ENCODE measurements at places on chromosomes 11 and 22.

GRCh38 chr11:123479048-123479837 lies 49.2 kb downstream of the GRAMD1B start:
- no peak for DNase-seq

- DNase-seq, result no peak
Observed at GRCh38 chr11:67352546-67353316, 615 bp downstream of the POLD4 start.

DNA sequence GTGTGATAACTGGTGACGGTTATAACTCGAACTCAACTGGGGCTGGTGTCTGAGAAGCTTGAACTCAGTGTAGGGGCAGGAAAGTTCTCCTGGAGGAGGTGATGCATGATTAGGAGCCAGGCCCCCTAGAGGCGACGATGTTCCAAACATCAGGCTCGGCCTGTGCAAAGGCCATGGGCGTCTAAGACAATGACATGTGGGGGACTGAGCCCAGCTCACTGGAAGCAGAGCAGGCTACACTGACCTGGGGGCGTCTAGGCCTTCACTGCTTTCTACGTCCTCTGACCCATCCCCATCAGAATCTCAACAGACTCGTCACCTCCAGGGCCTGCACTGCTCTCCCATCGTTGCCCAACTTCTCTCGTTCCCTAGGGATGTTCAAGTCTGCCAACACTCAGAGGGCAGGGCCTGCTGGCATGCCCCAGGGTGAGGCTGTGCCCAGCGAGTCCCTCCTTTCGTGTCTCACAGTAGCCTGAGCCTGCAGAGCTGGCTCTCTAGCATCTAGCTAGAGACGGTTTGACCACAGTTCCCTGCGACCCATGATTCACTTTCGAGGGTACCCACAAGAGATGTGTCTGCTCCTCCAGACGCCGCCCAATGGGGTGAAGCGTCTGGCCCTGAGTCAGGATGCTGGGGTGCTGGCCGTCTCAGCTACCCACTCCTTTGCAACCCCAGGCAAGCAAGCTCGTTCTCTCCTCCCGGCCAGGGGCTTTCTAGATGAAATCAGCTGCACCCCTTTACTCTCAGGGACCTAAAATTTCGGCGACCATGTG lies 1.1 kb upstream of the ATG16L2 start:
- peak; percentile 53 for DNase-seq

DNA sequence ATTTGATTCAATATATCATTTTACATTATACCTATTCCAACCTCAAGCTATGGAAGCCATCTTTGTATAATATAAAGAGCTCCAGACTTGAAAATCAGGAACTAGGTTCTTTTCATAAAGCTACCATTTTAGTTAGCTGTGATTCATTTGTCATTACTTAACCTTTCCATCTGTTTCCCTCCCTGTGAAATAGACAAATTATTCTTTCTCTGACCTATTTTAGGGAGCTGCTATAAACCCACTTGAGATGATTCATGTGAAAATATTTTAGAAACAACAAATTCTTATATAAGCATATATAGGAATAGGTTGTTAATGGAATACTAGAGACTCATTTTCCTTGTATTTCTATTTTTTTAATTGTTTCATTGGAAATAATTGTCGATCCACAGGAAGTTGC lies 1012.1 kb downstream of the OPCML start:
- DNase-seq, result no peak

- no peak for DNase-seq
Observed at GRCh38 chr11:34827228-34827627, 89.0 kb downstream of the APIP start.
